ENCODE measurements at places on chromosomes 2 and 18.

GRCh38 chr2:24021122-24021998 is 11.5 kb downstream of the MFSD2B start:
- no peak for DNase-seq

GRCh38 chr2:70202236-70202806 is 11.5 kb upstream of the C2orf42 start:
- DNase-seq: no peak

DNA sequence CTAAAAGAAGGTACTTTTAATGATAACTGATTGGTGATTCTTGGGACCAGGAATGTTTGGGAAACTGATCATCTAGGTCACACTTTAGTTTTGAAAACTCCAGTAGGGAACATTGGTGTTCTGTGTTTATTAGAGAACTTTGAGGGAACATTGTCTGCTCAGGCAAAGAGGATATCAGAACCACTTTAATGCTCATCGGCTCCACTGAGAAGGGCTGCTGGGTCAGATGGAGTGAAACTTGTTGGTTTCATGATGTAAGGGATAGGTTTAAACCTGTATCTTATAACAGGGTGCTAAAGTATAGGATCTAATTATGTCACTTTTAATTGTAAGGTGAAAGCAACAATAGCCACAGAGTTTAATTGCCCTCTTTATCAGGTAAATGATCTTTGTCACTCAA is 14.2 kb upstream of the POLI start:
- no peak for DNase-seq

- DNase-seq: no peak
Measured at GRCh38 chr2:119308793-119309330, 57.8 kb downstream of the C2orf76 start.

DNA sequence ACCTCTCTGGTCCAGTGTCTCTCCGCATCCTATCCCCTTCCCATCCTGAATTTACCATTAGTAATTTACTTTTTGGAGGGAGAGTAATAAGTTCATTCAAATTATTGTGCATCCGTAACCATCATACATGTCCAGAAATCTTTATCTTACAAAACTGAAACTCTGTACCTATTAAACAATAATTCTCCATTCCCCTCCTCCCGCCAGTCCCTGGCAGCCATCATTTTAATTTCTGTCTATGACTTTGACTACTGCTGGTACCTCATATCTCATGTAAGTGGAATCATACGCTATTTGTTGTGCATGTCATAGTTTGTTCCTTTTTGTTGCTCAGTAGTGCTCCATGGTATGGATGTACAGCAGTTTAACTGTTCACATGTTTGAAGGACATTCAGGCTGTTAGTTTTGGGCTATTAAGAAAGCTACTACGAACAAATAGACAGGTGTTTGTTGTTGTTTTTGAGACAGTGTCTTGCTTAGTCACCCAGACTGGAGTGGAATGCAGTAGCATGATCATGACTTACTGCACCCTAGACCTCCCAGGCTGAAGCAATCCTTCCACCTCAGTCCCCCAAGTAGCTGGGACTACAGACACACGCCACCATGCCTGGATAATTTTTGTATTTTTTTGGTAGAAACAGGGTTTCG is 2.0 kb downstream of the LIMS1 start:
- no peak for DNase-seq

DNA sequence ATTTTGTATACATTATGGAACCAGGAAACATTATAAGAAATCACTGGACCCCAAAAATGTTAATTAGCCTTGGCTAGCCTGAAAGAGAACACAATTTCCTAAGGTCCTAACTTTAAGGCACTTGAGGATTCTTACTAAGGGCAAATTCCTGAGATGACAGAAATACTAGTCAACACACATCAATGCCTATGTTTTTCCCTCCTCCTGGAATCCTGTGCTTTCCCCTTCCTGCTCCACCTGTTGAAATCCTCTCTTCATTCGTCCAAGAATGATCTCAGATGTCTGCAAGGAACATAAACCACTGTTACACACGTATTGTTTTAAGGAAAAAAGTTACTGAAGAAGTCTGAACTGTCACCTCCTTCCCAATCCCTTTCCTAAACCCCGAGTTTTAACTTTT is 21.2 kb upstream of the DARS1 start:
- DNase-seq: no peak

DNA sequence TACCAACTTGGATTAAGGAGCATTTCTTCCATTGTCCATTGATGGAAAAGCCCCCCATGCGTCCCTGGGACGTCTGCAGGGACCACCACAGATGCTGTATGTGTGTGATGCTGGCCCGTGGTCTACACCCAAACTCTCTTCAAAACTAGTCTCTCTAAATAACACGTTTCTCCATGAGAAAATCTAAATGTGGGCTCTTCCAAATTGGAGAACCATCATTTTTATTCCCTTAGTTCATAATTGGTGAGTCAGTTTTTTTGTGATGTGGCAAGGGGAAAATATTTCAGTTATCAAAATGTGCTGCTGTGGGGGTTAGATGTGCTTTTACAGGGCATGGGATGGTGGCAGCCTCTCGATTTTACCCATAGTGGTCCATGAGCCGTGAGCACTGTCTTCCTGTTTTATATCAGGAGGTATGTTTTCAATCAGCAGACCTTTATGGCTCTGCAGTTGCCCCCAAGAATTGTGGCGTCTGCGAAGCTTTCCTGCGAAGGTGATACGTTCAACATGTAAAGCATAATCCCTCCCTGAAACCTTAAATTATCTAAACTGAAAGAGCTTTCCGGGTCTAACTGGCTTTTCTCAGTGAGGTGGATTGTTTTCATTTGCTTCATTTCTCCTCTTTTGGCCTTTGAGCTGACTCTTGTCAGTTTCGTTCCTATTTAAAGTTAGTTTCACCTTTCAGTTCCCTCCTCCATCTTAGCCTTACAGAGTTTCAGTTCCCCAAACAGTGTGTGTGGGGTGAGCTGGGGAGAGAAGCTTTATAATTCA is 78.4 kb downstream of the SETBP1 start:
- DNase-seq: no peak

- DNase-seq: no peak
Measured at GRCh38 chr2:172093416-172094293, 8.3 kb downstream of the DLX1 start.

DNA sequence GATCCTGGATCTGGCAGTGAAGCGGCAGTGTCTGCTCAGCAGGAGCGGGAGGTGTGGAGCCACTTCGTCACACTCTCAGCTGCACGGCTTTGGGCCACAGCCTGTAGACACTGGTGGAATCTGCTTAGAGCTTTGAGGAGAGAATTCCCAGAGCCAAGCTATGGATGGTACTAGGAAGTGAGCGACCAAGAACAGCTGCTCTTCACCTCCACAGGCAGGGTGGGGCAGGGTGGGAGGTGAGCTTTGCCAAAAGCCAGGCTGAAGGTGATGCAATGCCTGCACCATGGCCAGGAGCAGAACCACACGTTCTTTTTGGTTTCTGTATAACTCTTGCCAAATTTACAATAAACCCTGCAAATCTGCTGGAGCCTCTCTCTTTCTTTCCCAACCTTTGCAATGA is 226.1 kb downstream of the ANKRD30B start:
- DNase-seq: no peak

GRCh38 chr18:63078471-63078870 is 241.1 kb downstream of the BCL2 start:
- DNase-seq: no peak

DNA sequence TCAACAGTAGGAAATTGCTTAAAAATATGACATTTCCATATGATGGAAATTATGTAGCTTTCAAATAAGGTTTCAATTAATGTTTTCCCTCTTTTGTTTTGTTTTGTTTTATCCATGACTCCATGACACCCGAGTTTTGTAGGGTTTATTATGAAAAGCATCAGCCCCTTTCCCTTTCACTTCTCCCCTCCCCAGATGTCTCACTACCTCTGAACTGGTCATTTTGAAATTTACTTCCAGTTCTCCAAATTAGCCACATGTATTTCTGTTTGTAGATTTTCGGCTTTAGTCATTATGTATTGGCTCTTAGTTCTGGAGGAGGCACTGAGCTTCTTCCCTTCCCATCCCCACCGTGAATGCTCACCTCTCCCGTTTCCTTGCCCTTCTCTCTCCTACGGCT is 18.6 kb upstream of the VPS4B start:
- DNase-seq: no peak

DNA sequence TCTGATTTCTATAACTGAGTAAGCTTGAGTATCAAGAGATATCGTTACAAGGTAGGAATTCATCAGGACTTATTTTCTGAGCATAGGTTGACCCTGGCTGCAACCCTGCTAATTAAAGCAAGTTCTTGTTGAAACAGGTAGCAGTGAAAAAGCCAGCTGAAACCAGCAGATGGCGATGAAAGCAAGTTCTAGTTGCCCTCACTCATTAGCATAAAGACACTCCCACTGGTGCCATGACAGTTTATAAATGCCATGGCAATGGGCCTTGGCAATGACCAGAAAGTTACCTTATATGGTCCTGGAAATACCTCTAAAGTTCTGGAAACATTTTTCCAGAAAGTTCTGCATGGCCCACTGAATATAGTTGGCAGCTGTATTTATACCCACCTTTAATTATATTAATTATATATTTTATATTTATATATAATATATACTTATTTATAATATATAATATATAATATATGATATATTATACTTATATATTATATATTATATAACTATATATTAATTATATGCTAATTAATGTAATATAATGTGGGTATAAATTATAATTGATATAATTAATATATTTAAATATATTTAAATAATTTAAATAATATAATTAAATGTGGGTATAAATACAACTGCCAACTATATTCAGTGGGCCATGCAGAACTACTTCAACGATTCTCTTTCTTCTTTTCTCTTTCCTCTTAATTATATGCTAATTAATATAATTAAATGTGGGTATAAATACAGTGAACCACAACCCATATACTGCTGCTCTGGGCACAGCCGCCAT is 188.0 kb downstream of the CDH7 start:
- no peak for DNase-seq

DNA sequence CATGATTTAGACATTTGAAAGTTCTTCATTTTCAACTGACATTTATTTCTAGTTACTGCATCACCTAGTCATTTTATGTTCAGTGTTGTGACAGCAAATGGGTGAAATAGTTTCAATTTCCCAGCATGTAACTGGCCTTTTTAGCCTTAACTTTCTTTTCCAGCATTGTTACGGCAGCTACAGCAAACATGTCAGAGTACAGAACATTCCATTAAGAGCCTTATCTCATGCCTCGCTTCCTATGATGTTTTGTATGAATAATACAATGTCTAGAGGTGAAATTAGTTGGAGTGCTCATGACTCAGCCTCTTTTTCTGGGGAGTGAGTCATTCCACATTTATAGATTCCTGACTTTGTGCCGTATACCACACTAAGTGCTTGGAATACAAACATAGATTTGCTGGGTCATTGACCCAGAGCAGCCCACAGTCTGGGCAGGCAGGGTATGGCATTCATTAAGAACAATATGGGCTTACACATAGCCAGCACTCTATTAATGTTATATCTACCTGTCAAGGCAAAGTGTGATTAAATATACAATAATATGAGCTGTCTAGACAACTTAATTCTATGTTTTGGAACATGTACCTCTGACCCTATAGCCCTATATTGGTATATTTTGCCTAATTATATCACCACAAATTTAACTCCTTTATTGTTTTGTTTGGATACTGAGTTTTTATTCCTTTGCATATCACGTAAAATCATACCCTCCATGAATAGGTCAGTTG is 72.2 kb downstream of the MAP2 start:
- DNase-seq: peak; percentile 93

All from skeletal muscle cell (primary cell).